ENCODE measurements at places on chromosomes 5 and 9.

DNA sequence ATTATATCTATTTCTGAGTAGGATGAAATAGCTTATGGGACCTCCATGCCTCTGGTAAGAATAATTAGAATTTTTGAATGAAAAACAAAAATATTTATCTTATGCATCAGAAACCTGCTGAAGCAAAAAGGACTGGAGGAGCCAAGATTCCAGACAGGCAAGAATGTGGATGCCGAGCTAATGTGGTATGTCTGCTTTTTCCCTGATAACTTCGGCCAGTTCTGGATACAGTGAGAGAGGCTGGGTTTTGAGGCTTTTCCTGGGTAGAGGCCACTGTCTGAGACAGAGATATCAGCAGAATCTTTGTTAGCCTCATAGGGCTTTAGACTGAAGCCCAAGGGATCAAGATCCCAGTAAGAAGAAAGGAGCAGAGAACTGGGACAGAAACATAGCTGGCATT lies 5.2 kb upstream of the CTNND2 start:
- no peak for DNase-seq

DNA sequence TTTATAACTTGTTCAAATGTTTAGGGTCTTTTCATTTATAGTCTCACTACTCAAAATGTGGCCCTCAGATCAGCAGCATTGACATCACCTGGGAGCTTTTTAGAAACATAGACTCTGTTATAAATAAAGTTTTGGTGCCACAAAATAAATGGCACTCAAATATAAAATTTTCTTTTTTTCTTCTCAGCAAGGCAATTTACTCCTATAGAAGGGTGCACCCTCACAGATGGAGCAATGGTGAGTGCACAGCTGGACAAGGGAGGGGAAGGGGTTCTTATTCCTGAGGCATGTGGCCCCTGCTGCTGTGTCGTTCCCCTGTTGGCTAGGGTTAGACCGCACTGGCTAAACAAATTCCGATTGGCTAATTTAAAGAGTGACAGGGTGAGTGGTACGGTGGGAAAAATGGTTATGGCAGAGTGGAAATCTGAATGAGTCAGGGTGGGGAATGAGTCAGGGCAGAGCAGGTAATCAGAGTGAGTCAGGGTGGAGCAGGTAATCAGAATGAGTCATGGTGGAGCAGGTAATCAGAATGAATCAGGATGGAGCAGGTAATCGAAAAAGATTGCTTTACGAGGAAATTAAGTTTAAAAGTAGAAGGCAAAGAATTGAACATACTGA lies 31.8 kb upstream of the C7 start:
- DNase-seq, result no peak

DNA sequence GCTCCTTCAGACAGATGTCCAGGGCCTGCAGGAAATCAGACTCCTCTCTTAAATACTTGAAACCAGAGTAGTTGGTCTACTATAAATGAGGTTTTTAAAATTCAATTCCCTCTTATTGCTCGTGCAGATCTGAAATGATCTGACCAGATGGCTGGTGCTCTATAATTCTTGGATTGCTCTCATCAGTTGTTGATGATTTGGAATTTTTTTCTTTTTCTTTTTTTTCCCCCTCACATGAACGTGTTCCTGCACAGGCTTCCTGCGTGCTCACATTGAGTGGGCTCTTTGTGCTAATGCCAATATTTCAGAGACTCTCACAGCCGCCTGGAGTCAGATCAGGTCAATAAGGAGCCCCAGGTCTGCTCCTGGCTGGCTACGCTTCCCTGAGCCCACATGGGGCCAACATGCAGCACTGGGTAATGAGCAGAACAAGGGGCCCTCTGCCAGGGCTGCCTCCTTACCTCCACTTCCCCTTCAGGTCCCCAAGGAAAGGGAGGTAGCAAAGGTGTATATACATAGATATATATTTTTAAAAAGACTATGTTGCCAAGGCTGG lies 82.0 kb downstream of the SIL1 start:
- DNase-seq, result no peak

GRCh38 chr5:52943285-52943684 lies 45.9 kb upstream of the ITGA2 start:
- DNase-seq, result no peak

DNA sequence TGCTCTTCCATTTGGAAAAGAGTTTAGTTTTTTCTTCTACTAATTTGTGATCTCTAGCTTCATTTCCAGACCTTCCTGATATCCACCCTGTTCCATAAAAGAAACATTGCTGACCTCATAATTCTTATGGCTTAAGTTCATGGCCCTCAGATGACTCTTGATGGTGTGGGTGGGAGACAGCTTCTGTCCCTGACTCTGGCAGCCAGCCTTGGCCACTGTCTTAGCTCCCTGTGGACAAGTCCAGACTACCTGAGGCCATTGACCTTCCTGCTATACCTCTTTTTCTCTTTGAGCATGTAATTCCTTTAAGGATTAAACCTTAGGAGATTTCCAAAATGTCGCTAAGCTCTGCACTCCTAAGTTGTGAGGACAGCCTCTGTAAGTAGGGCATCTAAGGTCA lies 101.1 kb upstream of the DAP start:
- no peak for DNase-seq

- no peak for DNase-seq
Measured at GRCh38 chr9:87766697-87767096, 40.8 kb downstream of the CTSL start.

DNA sequence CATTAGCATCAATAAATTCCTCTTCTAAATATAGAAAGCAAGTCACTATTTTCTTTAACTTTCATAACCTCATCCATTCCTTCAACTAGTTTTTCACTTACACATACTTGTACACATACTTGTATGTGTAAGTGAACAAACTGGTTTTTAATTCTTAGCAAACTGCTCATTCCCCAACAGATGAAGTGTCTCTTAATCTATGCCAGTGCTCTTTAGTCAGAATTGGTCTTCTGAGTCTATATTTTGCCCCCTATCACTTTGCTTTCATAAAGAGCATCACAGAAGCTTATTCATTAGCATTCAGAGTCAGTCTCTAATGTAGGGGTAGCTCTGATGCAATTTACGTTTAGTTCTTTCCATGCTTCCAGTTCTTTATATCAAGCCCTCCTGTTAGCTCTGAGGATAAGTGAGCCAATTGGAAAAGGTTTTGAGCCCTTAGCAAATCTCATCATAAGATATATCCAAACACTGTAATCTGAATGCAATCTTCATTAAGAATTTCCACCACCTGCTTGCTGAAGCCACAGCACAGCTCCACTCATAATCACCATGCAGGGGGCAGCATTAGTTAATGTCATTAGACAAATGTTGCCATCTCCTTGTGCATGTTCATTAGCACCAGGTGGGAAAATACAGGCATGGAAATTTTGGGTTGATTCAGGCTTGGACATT lies 178.5 kb upstream of the SLC24A2 start:
- DNase-seq, result no peak

- DNase-seq, result no peak
Measured at GRCh38 chr5:39220280-39221030, 1.1 kb upstream of the FYB1 start.

- DNase-seq, result no peak
Measured at GRCh38 chr5:98880151-98880550, 48.7 kb downstream of the CHD1 start.

- no peak for DNase-seq
Measured at GRCh38 chr5:145829708-145830361, 5.3 kb downstream of the PRELID2 start.

- no peak for DNase-seq
Measured at GRCh38 chr9:18791074-18791473, 241.9 kb downstream of the SAXO1 start.

GRCh38 chr5:96823900-96824380 lies 16.2 kb upstream of the ERAP1 start:
- DNase-seq, result no peak

- no peak for DNase-seq
Measured at GRCh38 chr5:153404747-153405146, 85.7 kb upstream of the GRIA1 start.

DNA sequence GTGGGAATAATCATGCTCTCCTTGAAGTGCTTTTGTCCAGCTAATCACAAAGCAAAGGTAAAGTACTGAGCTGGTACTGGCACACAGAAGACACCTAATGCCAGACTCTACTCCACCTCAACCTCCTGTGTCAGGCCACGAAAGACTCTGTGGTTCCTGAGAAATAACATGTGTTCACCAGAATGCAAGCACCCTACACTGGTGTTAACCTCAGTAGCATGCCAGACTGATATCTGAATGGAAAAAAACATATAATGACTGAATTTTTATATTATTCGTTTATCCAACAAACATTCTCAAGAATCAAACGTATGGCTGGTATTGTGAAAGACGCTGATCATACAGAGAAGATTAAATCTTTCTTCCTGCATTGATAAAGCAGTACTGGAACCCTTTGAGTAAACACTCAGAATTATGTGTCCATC lies 97.1 kb upstream of the IFNE start:
- DNase-seq, result no peak

DNA sequence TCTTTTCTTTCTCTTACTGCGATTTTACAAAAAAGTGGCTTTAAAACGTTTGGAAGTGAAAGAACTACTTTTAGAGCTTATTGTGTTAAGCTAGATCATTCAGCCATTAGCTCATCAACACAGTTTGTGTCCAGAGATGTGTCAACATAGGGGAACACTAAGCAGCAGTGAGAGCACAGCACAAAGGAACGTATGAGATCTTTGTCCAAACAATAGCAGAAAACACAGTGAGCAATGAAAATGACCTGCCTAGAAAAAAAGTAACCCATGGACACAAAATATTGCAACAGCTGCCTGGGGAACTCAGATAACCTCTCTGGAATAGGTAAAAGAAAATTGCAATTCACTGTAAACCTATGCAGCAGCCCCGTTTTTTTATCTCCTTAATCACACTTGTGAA lies 372.5 kb downstream of the ARHGEF28 start:
- DNase-seq, result no peak

DNA sequence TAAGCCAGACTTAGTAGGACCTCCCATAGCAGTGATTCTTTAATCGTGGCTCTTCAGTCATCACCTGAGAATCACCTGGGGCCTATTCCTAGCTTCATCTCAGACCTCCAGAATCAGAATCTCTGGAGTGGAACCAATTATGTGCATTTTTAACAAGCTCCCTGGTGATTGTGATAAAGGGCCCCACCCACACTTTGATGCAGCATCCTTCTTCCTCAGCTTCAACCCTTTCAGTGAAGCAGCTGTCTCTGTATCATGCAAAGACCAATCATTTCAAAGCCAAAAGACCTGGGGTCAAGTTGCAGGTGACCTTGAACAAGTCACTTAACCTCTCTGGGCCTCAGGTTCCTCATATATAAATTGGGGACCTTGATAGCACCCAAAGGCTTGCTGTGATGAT lies 17.1 kb downstream of the FBXO10 start:
- DNase-seq, result no peak

- no peak for DNase-seq
Measured at GRCh38 chr5:138573949-138574670, 1.1 kb downstream of the HSPA9 start.

DNA sequence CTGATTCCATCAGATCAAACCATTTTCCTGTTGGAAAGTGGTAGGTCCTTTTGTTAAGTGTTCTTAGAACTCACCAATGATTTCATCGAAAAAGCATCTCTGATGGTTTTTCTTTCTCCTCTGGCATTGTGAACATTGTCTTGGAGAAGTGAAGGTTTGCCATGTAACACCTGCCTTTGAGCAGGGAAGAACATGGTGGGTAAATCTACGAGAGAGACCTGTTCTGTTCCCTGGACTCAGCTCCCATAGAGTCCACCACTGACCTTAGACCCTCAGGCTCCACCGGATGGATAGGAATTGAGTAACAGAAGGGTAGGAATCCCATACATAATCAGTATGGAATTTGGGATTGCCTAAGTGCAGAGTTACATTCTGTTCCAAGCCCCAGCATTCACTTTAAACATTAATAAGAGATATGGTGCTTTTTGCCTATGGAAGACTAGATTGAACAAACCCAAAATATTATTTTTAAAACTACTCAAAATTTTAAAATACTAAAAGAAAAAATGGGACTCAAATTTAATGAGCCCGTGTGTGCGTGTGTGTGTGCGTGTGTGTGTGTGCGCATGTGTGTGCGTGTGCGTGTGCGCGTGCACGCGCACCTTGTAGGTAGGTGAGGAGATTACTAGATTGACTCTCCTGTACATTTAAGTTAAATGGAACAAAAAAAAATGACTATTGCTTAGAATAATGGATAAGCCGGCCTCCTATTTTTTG lies 92.0 kb downstream of the C9orf152 start:
- no peak for DNase-seq

- DNase-seq, result no peak
Measured at GRCh38 chr5:19855931-19856330, 132.1 kb downstream of the CDH18 start.

DNA sequence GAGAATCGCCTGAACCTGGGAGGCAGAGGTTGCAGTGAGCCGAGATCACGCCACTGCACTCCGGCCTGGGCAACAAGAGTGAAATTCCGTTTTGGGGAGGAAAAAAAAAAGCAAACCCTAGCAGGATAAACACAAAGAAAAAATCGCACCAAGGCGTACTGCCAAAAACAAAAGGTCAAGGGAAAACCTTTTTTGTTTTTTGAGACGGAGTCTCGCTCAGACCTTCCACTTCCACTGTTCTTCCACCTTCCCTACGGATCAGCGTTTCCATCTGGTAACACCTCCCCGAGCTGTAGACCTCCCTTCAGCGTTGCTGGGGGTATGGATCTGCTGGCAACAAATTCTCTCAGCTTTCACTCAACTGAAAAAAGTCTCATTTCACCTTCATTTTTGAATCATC lies 20.1 kb upstream of the FCN2 start:
- no peak for DNase-seq

GRCh38 chr5:110687485-110687884 lies 39.0 kb downstream of the TMEM232 start:
- DNase-seq, result no peak

DNA sequence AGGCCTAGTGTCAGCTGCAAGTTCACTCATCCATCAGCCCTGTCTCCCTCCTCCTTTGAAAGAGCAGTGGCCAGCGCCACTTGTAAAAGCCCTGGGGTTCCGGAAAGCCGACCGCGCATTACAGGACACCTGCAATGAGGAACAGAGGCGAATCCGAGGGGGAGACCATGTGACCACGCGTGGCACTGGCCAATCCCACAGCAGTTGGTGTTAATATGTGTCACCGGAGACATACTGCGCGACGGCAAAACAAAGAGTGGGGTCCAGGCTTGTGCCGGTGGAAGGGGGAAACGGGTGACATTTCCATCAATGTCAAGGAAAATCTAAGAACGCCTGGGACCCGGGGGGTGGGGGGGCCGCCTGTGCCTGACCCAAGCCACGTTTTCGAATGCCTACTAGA lies 480.8 kb downstream of the SPATA31A7 start:
- DNase-seq, result no peak

GRCh38 chr9:105069696-105070095 lies 141.7 kb upstream of the ABCA1 start:
- no peak for DNase-seq

DNA sequence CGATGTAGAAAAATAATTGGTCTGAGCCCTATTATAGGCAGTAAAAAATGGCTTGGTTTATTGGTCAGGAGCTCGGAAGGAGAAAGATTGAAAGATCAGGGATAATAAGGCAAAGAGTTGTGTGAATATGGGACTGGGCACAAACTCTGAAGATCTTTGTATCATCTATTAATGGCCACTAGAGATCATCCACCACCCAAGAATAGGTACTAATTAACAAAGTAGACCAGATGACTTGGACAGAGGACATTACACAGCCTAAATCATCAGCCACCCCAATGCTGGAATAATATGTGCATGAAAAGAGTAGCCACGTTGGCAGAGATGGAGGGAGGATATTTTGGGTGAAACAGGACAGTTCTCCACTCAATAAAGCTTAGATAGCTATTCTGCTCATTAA lies 364.1 kb downstream of the EFNA5 start:
- DNase-seq, result no peak

GRCh38 chr5:180138214-180138975 lies 66.8 kb upstream of the RNF130 start:
- no peak for DNase-seq

- no peak for DNase-seq
Measured at GRCh38 chr9:98983295-98984268, 39.9 kb downstream of the COL15A1 start.

Measured in esophagus squamous epithelium (tissue), 5 donors.